ENCODE measurements at places on chromosomes 12 and 14.

- DNase-seq: no peak
Observed at GRCh38 chr14:68124979-68125731, 305.6 kb downstream of the RAD51B start.

DNA sequence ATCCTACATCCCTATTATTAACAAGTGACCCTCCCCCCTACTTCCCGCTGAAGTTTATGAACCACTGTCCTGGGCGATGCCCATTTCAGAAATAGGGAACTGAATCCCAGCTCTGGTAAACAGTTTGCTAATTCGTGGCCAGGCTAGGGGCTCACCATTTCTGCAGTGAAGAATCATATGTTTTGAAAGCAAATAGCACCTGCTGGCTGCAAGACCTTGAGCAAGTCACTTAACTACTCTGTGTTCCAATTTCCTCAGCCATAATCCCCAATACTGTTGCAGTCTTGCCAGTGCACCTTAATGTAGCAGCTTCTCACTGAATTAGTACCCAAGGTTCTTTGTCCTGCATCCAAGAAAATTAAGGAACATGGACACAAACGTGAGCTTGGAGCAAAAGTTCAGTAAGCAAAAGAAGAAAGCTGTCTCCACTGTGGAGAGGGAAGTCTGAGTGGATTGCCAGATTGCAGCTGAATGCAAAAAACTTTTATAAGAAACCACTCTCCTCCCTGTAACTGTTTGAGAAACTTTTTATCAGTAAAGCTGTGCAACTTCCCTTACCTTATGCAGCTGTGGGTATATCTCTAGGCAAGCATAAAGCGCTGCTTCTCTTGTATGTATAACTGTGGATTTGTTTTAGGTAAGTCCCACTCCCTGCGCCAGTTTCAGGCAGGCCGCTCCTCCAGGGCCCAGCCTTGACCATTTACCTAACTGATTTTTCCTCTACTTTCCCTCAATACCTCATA, 824 bp downstream of the OAS1 start:
- DNase-seq: no peak

DNA sequence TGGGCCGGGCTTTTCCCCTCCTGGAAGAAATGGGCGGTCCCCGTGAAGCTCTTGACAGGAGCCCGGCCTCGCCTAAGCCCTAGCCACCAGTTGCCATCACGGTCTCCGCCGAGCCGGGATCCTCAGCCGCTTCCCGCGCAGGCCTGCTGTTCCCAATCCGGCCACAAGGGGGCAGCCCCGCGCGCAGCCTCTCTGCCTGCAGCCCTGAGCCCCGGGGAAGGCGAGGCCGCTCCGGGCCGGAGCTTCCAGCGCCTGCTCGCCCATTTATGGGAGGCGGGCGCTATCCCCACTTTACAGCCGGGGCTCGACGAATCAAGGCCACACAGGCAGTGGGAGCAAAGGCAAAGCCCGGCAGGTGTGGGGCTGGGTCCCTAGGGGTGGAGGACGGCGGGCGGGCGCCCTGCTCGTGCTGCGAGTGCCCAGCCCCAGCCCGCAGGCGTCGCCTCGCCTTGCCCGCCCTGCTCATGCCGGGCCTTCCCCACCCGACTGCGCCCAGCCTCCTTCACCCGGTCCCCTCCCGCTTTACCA, 61.5 kb downstream of the LGMN start:
- peak; percentile 99 for DNase-seq

DNA sequence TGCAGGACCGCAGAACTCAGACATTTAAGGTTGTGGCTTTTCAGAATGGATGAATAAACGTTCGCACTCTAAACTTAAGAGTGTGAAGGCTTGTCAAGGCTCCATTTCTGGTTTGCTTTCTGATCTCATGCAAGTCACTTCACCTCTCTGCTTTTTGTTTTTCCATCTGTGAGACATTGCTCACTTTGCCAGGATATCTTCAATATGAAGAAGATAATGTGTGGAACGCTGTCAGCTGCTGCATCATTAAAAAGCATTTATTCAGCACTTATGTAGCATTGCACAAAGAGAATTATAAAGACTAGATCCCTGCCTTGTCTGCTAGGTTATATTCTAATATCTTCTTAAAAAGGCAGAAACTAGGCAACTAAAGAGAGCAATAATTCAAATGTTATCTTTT, 172.2 kb downstream of the CACNA1C start:
- no peak for DNase-seq

- DNase-seq: no peak
Observed at GRCh38 chr14:104135904-104136471, 2.4 kb upstream of the KIF26A start.

All from 8988T (cell line).